ENCODE measurements at places on chromosomes 4 and X. TPM values are rescaled to one million over a fixed set of nuclear protein-coding genes. Genes with fewer than 3 reads are reported as not detected.

MAGED1 gene
- 91.7 TPM for total RNA-seq

IL13RA2 gene
- total RNA-seq, result 0.60 TPM

MAGEB1 gene
- total RNA-seq, result not detected

HTN1 gene
- total RNA-seq, result not detected

OPHN1 gene
- 1.9 TPM for total RNA-seq

NLGN3 gene
- 1.0 TPM for total RNA-seq

FAM9B gene
- total RNA-seq, result 0.06 TPM

DCAF12L2 gene
- total RNA-seq, result 0.13 TPM

PGAM4 gene
- total RNA-seq, result 0.44 TPM

INTU gene
- 1.2 TPM for total RNA-seq

CSAG3 gene
- total RNA-seq, result not detected

KLHL4 gene
- 7.7 TPM for total RNA-seq

PSAPL1 gene
- 0.38 TPM for total RNA-seq

CYTL1 gene
- total RNA-seq, result not detected

PTCHD1 gene
- total RNA-seq, result not detected

PNMA6A gene
- 4.2 TPM for total RNA-seq

EREG gene
- total RNA-seq, result 9.8 TPM

ABCG2 gene
- 18.6 TPM for total RNA-seq

ALG13 gene
- 52.5 TPM for total RNA-seq

RASGEF1B gene
- 0.05 TPM for total RNA-seq

PAGE2B gene
- total RNA-seq, result not detected

PTTG2 gene
- not detected for total RNA-seq

DNAAF6 gene
- not detected for total RNA-seq

PPP3CA gene
- 28.1 TPM for total RNA-seq

F9 gene
- not detected for total RNA-seq

SPANXN3 gene
- not detected for total RNA-seq

FGF2 gene
- total RNA-seq, result 61.3 TPM

MAGEA4 gene
- total RNA-seq, result not detected

NUDT9 gene
- total RNA-seq, result 27.8 TPM

FGFBP1 gene
- 2.5 TPM for total RNA-seq

STAP1 gene
- not detected for total RNA-seq

DGAT2L6 gene
- not detected for total RNA-seq

BGN gene
- not detected for total RNA-seq

SLC9B1 gene
- 0.13 TPM for total RNA-seq

AVPR2 gene
- not detected for total RNA-seq

CCDC110 gene
- total RNA-seq, result not detected

SMIM10 gene
- not detected for total RNA-seq

ALPK1 gene
- 1.9 TPM for total RNA-seq

PLP1 gene
- total RNA-seq, result not detected

DCLK2 gene
- 8.0 TPM for total RNA-seq

PF4V1 gene
- not detected for total RNA-seq

CENPE gene
- total RNA-seq, result 9.2 TPM

FAM13A gene
- 7.5 TPM for total RNA-seq

ARMCX1 gene
- total RNA-seq, result 0.47 TPM

YIPF6 gene
- 30.5 TPM for total RNA-seq

ADH7 gene
- not detected for total RNA-seq

CPLX1 gene
- 0.28 TPM for total RNA-seq

SLITRK2 gene
- not detected for total RNA-seq

GUCY1B1 gene
- 0.25 TPM for total RNA-seq

Data from A549 treated with dexamethasone at 1 μM for 4 hours (cell line).